ENCODE measurements at places on chromosomes 4 and X.

DNA sequence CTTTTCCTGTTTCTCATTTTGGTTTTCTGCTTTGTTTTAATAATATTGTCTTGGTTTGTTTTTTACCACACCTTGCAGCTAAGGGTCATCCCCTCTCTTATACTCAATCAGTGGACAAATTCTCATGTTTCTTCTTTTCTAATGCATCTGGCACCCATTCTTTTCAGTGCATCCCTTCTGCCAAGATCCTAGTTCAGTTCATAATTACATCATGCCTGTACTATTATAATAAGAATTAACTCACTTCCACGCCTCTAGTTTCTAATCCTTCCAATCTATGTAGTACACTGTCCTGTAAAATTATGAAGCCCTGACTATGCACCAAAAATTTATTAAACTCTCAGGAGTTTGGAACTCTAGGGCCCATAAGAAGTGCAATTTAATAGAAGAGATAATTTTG, 126.1 kb downstream of the FAT4 start:
- DNase-seq, result no peak

DNA sequence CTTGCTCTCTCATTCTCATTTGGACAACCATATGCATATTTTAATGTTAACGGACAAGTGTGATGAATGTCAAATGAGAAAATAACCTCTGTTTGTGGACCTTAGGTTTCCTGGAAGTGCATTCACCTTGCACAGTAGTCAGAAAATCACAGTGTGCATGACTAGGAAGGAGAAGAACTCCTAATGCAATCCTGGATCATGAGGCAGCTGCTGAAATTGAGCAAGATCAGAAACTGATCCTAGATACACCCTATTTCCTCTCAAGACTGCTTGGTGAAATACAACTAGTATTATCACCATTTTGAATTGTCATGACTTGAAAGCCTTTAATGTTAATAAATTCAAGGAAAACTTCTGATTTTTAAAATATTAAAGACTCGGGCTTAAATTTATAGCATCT, 1148.9 kb downstream of the STIM2 start:
- DNase-seq, result no peak

DNA sequence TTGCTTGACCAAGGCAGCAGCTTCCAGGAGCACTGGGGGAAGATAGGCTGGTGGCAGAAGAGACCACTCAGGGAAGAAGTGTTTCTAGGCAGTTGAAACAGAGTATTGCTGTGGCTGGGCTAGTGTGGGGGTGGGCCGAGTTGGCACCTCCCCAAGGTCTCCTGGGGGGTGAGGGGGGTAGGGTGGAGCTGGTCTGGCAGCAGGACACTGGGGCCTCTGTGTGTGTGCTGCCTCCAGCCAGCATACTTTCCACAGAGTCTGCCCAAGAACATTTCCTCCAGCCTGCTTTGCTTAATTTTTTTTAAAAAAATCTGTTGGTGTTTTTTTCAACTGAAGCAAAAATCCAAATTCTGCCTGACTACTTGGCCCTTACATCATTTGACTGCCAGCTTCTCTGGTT, 4.0 kb downstream of the ITIH6 start:
- no peak for DNase-seq

GRCh38 chr4:1369091-1369450, 22.1 kb downstream of the UVSSA start:
- DNase-seq, result no peak

GRCh38 chr4:84568496-84568895, 14.4 kb upstream of the CDS1 start:
- no peak for DNase-seq

DNA sequence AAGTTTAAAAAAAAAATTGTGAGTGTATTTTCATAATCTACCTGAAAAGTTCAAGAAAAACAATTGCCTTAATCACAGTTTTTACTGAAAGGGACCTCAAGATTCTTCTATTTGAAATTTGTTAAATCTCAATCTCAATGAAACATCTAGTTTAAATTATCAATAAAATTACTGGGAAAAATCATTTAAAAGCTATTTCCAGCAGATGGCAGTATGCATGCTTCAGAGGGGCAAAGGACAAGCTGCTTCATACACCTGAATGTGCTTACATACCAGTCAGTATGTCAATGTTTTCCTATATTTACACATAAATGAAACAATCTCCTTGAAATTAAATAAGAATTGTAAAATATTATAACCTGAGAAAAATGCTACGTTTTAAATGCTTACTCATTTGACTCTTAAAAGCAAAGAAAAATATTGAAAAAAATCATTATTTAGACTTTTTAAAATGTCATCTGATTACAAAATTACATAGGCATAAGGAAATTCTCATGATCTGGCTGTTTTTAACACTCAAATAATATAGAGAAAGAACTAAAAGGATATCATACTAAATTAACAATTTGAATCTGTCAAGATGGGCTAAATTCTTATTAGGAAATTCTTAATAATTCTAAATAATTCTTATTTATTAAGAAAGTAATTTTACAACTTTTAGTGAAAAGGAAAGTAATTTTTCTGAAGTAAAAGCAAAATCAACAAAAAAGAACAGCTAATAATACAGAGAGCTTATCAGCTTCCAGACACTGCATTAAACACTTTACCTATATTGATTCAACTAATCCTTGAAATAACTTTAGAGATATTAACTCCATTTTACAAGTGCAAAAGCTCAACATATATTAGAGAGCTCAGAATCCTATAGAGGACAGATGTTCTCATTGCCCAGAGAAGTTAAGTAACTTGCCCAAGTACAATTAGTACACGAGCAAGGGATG, 242.1 kb downstream of the ADAMTS3 start:
- no peak for DNase-seq

GRCh38 chr4:56857601-56858309, 36.3 kb upstream of the SPINK2 start:
- DNase-seq, result no peak

- DNase-seq, result peak; percentile 18
Measured at GRCh38 chrX:149470955-149471354, 34.2 kb downstream of the IDS start.

- no peak for DNase-seq
Measured at GRCh38 chrX:54447461-54447860, 7.3 kb downstream of the TSR2 start.

- DNase-seq, result no peak
Measured at GRCh38 chrX:119062750-119063374, 9.9 kb upstream of the CT47C1 start.
